ENCODE measurements at places on chromosomes 11 and 22.

- no peak for DNase-seq
These were observed 3.1 kb downstream of the HYLS1 start for GRCh38 chr11:125890447-125891100.

- DNase-seq: no peak
These were observed 124.3 kb upstream of the RASSF10 start for GRCh38 chr11:12884751-12885318.

GRCh38 chr22:41367039-41367679, 14.6 kb upstream of the TEF start:
- DNase-seq: no peak

GRCh38 chr22:19130959-19131684, at the start of gene TSSK2:
TSS of gene TSSK2 (plus strand) at chr22:19131308. CDS start at chr22:19131400, 92 bp downstream.
- no peak for DNase-seq

DNA sequence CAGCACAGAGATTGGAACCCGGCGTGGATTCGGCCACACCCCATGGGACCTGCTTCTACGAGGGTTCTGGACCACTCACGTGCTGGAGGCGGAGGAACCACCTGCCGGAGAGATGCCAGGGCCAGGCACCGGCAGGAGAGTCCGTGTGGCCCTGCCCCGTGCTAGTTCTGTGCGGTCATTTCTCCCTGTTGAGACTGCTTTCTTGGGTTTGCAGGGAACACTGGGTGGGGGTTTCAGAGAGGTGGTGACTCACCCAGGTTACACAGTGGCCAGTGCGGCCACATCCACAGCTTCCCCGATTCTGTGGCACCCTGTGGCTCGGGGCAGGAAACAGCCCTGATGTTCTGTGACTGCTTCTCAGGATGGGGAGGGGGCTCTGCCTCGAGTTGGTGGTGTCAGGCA, 3.6 kb upstream of the PHLDA2 start:
- no peak for DNase-seq

DNA sequence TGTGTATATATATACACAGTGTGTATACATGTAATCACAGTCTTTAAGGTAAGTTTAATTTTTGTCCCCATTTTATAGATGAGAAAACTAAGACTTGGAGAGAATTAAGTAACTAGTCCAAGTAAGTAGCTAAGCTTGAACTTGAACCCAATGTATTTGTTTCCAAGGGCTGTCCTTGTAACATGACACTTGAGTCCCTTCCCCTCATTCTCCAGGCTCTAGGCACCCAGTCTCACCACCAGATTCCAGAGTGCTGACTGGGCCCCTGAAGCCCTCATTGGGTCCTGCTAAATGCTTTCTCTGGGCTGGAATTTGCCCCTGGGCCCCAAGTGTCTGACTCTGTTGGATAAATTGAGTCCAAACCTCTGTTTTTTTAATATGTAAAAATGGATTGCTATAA, 45.5 kb downstream of the ADM start:
- no peak for DNase-seq

DNA sequence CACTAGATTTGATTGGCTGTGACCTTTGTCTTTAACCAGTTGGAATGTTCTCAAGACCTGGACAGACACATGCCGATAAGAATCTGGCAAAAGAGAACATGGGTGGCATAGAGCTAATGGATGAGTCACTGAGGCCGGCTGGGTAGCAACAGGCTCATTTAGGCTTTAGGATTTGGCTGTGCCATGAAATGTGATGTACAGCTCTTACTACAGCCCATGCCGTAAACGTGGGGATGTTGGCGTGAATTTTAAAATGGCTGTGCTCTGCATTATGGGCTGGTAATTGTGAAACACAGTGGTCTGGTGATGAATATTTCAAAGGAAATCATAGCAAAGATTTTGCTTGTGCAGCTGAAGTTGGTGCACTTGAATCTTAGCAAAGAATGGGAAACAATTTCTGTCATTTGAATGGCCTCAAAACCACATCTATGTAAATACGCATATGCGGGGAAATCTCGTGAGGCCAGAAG, 332.4 kb downstream of the TBC1D22A start:
- DNase-seq: no peak

DNA sequence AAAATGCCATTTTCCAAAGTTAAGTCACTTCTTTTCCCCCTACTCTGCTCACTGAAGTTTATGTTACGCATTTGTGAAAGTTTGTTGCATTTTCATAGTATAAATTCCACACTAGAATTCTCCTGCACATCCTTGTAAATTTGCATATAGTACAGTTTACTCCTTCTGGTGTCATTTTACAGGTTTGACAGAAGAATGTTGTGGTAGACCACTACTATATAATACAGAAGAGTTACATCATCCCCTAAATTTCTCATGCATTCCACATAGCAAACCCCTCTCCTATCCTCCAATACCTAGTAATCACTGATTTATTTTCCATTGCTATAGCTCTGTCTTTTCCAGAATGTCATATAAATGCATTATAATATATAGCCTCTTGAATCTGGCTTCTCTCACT, 64.5 kb downstream of the CCDC73 start:
- no peak for DNase-seq

GRCh38 chr11:20026629-20027555, 133.4 kb downstream of the DBX1 start:
- no peak for DNase-seq

DNA sequence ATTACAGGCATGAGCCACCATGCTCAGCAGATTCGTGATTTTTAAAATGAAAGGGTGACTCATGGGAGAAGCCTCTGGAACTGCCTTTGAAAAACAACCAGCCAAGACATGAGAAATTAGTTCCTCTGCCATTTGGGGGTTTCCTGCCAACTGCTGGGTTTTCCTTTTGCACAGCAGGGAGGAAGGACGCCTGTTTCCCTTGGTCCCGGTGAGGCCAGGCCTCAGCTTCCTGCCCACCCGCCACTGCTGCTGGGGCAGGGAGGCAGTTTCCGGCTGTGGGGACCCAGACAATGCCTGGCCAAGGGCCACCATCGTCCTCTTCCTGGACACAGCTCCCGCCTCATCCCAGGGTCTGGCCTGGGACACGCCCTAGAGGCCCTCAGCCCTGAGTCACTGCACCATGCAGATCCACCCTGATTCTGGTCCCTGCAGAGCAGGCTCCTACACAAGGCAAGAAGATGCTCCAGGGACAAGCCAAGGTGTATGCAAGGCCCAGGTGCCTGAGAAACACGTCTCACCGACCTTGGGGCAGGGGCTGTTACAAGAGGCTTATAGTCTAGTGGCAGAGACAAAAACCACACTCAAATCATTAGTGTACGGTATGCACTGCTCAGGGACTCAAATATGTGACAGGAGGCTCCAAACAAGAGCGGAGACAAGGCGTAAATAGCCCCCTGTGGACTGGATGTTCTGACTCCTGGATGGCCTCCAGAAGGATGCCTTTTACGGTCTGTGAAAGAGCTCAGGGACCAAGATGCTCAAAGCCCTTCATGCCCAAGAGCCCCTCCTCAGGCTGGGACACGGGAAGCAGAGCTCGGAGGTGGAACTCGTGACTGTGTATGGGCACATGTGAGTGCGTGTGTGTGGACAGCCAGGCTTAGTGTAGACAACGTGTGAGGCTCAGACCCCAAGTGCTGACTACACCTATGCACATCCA, 10.0 kb downstream of the PPM1F start:
- no peak for DNase-seq

GRCh38 chr11:78400702-78401101, 16.9 kb downstream of the GAB2 start:
- DNase-seq: no peak

DNA sequence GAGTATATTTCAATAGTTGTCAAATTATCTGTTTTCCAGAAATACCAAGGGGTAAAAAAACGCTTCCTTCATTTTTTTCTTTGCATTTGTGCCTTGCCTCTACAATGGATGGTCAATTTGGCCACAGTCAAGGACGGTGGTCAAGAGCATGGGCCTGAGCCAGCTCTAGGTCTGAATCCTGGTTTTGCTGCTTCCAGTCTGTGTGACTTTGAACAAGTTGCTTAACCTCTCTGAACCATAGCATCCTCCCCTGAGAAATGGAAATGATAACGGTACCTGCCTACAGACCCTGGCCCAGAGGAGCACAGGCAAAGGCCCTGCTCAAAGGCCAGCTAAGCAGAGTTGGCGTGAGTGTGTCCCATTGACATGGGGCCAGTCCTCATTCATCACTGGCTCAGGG, 3.1 kb downstream of the PNPLA5 start:
- no peak for DNase-seq

DNA sequence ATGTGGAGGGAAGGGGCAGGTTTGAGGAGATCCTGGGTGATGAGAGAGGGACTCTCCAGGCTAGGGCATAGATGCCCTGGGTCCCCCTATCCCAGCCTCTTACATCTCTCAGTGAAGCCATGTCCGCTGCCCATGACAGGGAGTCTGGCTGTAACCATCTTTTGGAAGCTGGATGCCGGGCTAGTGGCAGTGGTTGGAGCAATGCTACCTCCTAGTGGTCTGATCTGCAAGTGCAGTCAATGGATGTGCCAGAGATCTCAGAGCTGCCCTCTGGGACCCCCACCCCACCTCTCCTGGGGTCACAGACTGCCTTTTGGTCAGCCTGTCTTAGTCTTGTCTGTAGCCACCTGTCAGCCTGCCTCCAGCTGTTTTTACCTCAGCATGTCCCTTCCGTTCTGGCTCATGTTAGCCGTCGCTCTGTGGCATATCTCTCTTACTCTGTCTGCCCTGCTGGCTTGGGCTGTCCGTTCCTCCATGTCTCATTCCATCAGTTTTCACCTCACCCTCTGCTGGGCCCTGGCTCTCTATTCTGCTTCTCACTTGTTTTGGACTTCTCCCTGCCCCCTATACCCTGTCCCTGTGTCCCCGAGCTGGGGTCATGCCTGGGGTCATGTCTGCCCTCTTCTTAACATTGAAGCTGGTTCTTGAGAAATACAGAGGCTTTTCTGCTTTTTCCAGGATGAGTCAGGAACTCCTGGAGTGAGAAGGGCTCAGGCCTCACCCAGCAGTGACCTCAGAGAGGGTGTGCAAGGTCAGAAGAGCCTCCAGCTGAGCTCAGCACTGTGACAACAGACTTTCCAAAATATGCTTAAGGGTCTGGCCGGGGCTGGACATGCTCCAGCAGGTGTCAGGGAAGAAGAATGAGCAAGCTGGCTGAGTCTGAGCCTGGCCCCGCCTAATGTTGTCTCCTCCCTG, 52.0 kb upstream of the THY1 start:
- peak; percentile 15 for DNase-seq

- DNase-seq: no peak
These were observed 17.3 kb upstream of the CLNS1A start for GRCh38 chr11:77654770-77655434.

GRCh38 chr11:119027561-119028345, 2.9 kb downstream of the SLC37A4 start:
- DNase-seq: no peak

DNA sequence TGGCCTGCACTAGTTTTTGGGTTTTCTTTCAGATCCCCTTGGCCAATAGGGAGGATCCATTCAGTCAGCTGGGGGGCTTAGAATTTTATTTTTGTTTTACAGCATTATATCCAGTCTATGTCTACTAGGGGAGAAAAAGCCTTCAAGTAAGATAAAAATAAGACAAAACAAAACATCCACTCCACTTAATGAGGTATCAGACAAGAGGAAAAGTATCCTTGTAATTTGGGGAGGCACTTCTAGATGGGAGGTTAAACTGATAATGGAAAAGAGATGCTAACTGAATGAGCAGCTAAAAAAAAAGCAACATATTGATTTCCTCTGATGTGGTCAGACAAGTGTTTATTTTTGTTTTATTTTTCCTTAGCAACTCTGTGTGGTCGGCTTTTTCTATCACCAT, 278.0 kb upstream of the ANO3 start:
- DNase-seq: no peak

GRCh38 chr22:48234011-48234410, 1471.6 kb downstream of the TBC1D22A start:
- DNase-seq: no peak

DNA sequence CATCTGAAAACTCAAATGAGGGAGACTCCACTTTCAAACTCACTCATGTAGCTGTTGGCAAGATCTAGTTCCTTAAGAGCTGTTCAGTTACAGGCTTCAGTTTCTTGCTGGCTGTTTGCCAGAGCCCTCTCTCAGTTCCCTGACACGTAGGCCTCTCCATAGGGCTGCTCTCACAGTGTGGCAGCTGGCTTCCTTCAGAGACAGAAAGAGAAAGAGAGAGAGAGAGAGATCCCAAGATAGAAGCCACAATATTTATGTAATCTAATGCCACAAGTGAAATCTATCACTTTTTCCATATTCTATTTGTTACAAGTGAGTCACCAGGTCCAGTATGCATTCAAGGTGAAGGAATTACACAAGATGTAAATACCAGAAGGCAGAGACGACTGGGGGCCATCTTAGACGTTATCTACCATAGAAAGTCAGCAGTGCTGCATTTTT, 168.8 kb downstream of the RCN1 start:
- DNase-seq: no peak

DNA sequence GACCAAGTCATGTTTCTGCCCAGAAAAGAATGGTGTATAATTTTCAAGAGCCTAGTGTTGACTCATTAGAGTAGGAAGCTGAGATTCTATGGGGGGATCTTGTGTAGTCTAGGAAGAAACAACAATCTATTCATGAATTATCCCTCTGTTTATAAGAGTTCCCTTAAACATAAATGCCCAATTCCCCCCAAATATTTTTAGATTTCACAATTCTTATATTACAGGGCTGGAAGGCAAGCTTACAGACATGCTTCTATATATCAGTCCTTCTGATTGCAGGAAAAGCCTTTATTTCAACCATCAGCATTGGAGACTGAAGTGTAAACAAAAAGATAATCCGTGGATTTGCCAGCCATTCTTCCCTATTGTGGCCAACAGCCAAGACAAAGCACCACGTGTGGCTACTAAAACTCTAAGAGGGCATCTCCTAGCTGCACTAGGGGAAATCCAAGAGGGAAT, 71.4 kb downstream of the NAT10 start:
- no peak for DNase-seq

DNA sequence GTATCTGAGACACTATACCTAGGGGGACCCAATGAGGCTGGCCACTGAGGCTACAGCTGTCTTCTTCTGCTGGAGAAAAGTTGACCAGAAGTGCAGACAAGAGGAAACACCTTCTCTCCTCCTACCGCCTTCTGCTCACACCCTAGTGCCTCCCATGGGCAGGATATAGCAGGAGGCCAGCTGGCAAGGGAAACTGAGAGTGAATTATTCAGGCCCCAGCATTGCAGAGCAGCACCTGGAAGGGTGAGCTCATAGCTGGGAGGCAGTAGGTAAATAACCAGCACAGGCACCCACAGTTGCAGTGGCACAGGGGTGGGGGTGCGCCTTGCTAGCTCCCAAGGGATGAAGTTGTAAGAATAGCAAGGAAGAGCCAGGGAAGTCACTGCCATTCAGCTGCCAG, 267.4 kb upstream of the NCAM1 start:
- no peak for DNase-seq

- DNase-seq: no peak
These were observed 95.7 kb downstream of the NAV2 start for GRCh38 chr11:19808076-19808911.

Measured in activated CD8-positive, alpha-beta memory T cell treated with anti-CD3 and anti-CD28 coated beads for 4 hours (primary cell).